ENCODE measurements at places on chromosomes 1 and 21.

DNA sequence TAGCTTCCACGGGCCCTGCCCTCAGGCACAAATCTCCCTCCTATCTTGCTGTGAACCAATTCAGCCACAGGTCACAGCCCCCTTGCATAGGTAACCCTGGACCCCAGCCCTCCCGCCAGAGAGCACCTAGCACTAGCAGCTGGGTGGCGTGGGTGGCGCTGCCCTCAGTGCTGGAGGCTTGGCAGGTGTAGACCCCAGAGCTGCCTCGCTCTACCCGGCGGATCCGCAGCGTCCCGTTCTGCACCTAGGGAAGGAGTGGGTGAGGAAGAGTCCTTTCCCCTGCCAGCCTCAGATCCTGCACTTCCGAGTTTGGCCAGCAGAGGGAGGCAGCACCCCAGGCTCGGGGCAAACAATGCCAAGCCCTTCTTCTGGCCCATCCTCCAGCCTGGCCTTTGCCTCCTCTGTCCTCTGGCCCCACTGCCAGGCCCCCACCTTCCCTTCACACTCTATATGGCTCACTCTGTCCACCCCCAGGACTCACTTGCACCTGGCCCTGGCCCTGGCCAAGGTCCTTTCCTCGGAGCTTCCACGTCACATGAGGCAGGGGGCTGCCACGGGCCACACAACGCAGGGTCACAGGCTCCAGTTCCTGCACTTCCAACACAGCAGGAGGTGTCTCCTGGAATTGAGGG is 9.0 kb downstream of the IGSF9 start:
- peak; percentile 81 for DNase-seq

DNA sequence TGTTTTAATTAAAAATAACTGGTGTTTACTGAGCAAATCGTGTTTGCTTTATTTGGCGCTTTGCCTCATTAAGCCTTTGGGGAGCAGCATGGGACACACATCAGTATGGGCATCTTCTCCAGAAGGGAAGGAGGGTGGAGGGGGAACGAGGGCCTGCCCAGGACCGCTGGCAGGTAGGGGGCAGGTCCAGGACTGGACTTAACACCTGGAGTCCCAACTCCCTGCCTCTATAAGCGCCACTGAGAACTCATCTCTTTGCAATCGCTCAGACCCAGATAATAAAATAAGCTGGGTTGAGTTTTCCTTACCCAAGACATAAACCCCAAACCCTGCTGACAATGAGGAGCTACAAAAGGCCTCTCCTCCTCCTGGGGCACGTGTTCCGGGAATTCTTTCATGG is 15.1 kb downstream of the ABCG1 start:
- DNase-seq = no peak

GRCh38 chr1:18511149-18511873 is 30.6 kb downstream of the KLHDC7A start:
- DNase-seq = no peak

DNA sequence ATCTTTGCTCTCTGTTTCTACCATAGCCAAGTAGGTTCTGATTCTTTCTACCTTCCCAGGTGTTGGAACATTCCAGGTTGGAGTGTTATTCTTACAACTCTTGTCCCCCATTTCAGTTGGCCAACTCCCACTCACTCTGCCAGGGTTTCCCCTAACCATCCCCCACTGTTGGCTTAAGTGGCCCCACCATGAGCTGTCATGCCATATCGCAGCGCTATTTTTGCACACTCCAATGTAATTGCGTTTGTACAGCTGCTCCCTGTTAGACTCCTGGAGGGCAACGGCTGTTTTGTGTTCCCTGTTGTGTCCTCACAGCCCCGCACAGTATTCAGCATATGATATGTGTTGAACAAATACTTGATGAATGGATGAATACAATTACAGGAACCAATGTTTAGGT is 117.7 kb upstream of the ETS2 start:
- DNase-seq = no peak

DNA sequence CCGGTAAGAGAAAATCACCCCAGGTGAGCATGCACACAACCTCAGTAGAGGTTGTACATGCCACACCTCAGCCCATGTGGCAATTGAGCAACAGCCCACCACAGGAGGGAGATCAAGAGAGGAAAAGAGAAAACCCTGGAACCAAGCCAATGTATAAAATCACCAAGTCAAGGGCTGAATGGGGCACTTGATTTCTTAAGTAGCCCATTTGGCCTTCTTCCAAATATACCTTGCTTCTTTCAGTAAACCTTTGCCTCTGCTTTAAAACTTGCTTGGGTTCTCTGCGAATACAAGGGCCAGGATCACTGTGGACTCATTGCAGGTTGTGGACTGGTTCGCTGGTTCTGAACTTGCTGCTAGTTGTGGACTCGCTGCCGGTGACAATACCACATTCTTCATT is 1814.0 kb downstream of the PLA2G4A start:
- no peak for DNase-seq

GRCh38 chr1:169427081-169427641 is at the start of gene CCDC181:
Gene CCDC181, minus strand, starts transcription at chr1:169427474. Its CDS starts 2,547 bp downstream, at chr1:169424927.
- peak; percentile 64 for DNase-seq

DNA sequence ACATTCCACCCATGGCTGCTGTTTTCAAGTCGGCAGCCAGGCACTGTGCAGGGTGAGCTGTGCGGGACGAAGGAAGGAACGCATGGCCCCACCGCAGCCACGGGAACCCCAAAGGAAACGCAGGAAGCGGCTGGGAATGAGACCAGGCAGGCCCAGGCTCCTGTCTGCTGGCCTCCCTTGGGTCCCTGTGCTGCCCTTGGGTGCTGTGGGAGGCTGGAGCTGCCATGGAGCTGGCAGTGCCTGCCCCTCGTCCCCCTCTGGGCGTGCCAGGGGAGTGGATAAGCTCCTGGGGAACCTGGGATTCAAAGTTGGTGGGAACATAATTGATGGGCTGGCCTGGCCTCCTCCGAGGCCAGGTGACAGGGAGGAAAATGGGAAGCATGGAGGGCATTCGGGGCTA is 5.3 kb upstream of the KRTAP10-4 start:
- no peak for DNase-seq

DNA sequence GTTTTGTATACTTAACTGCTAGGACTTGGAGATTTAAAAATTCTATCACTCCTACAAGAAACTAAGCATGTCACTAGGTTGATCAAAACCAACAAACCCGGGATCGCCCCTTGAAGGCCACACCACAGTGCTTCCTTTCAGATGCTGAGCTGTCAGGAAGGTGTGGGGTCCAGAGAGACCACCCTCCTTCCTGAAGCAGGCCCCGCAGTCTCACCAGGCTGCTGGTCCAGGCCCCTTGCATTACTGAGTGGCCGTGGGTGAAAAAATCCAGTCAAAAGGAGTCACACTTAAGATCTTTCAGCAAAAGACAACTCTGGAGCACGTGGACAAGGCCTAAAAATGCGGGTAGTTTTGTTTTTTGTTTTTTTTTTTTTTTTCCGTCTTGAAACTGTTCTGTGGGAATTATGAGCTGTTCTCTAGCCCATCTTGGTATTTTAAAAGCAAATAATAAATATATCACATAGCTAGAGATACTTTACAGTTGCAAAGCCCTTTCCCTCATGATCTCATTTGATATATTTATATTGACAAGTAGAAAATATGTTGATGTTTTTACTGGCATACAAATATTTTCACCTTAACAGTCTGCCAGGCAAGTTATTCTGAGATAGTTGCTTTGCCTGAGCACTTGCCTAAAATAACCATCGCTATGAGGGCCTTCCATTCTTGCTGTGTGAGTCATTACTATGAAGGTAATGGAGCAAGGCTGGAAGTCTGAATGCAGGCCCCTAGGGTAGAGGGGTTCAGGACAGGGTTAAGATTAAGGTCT is 73.1 kb upstream of the EDEM3 start:
- no peak for DNase-seq

- no peak for DNase-seq
Measured at GRCh38 chr1:231419738-231420298, 2.3 kb downstream of the EGLN1 start.

GRCh38 chr1:14522926-14523241 is 75.6 kb upstream of the KAZN start:
- DNase-seq = no peak

- DNase-seq = no peak
Measured at GRCh38 chr21:14911351-14911750, 153.4 kb downstream of the NRIP1 start.

DNA sequence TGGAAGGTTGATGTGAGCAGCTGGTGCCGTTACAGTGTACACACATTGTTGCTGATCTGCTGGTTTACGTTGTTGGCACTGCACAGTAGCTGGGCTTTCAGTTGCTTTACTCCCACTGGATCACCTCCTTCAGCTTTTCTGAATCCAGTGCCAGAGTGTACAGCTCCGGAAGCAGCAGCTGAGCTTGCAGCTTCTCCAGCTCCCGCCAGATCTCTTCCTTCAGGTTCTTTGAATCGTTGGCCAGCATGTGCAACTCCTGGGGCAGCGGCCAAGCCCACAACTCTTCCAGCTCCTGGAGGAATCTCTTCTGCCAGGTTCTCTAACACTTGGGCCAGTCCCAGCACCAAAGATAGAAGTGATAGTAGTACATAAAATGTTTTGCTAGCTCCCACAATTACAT is 149.7 kb upstream of the RRP15 start:
- DNase-seq = no peak

- DNase-seq = no peak
Measured at GRCh38 chr1:168301664-168302320, 21.1 kb downstream of the TBX19 start.

- DNase-seq = peak; percentile 56
Measured at GRCh38 chr1:16924216-16924918, 2.6 kb downstream of the CROCC start.

DNA sequence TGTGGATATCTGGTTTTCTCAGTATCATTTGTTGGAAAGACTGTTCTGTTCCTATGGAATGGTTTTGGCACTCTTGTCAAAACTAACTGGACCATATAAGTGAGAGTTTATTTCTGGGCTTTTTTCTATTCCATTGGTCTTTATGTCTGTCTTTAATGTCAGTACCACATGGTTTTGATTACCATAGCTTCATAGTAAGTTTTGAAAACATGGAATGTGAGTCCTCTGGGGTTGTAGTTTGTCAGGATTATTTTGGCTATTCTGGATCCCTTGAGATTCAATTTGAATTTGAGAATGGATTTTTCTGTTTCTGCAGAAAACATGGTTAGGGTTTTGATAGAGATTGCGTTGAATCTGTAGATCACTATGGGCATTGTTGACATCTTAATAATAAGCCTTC is 107.9 kb downstream of the ZFYVE9 start:
- no peak for DNase-seq

DNA sequence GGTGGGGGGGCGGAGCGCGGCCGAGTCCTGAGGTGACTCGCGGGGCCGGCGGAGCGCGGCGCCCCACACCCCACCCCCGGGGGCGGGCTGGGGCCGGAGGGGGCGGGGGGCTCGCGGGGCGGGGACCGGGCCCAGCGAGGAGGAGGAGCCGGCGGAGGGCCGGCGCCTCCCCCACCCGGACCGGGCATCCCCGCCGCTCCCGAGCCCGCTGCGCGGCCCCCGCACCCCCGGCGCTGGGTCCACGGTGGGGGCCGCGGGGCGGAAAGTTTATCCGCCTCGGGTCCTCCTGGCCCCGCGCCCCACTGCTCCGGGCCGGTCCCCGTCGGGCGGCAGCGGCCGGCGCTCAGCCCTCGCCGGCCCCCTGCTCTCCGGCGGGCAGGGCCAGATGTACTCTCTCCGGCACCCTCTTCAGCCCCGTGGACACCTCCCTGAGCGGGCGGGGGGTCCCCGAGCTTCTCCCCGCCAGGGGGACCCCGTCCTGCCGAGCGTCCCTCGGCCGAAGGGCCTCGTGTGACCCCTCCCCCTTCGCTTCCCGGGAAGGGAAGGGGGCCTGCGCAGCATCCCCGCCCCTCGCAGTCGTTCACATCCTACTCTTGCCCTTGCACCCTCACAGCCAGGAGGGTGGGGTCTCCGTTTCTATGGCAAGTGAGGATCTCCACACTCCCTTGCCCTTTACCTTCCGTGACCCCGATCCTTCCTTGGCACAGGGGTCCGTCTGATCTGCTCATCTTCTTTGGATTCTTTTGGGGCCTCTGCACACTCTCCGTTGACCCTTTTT is 663 bp downstream of the CAMTA1 start:
- peak; percentile 65 for DNase-seq

GRCh38 chr1:187605736-187606135 is 777.0 kb downstream of the PLA2G4A start:
- no peak for DNase-seq

- no peak for DNase-seq
Measured at GRCh38 chr21:43734928-43735229, 15.9 kb downstream of the PDXK start.

DNA sequence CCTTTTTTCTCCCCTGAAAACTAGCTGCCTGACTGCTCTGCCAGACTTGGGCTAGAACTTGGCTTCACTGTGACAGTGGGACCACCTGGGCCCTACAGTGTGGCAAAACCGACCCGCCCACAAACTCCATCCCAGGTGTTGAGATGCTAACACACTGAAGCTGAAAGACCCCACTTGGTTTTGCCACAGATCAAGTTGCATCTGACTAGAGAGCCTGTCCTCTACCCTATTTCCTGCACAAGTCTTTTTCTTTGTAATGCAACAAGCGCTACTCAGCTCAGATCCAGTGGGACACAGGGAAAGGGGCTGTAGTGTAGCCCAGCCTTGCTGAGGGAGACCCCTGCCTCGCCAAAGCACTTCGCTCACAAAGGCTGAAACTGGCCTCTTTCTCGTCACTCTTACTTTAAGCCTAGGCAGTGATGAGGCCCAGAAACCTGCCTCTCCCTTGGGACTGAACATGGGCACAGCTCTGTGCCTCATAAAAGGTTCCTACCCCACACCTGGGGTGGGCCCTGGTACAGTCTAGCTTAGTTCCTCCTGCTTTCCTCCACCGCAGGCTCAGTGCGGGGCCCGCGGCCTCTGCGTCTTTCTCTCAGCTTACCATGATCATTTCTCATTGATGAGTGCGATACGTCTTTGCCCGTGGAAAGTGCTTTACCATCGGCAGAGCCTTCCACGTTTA is 9.7 kb downstream of the ALPL start:
- DNase-seq = no peak

DNA sequence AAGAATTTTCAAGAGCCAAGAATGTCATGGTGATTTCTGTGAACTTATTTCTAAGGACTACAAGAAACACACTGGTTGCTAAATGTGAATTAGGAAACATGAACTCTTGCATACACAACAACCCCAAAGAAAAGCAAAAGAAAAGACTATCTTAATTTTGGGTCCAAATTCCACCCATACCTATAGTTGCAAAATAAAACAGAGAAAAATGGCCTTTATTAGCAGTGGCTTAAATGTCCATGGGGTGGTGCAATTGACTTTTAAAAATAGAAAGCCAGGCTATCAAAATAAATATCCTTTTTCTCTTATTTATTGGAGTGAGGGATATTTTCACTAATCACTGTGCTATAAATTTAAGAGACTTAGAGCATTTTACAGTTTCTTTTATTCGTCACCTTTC is 80.9 kb upstream of the DPYD start:
- no peak for DNase-seq

Measured in activated naive CD4-positive, alpha-beta T cell treated with anti-CD3 and anti-CD28 coated beads, Interleukin-2, amount 50 U/mL, for 72 hours (primary cell).